ENCODE measurements at places on chromosomes 5 and 9. TPM values are rescaled to one million over a fixed set of nuclear protein-coding genes. Genes with fewer than 3 reads are reported as not detected.

SPATA31A3 gene
- total RNA-seq, result not detected

FGF10 gene
- 31.1 TPM for total RNA-seq

PCDHA9 gene
- total RNA-seq, result 1.5 TPM

DHFR gene
- total RNA-seq, result 10.8 TPM

GRCh38 chr5:126454081-126454480, 30.9 kb downstream of the GRAMD2B start:
- DNase-seq, result no peak

DNA sequence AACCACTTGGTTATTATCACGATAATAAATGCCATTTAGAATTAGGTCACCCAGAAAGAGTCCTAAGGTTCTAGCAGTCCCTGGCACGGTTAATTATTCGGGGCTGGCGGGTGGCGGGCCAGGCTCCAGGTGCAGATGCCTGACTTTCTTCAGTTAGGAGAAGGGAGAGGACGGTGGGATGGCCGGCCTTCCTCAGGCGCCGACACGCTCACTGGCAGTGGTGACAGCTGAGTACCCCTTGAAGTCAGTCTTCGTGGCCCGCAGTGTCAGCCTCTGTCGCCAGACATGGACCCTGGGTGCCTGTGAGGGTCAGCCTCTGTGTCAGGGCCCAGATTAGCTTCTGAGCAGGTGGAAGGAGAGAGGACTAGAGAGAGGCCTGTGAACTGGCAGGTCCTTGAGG, 21.1 kb upstream of the EXOC3 start:
- no peak for DNase-seq

- no peak for DNase-seq
Measured at GRCh38 chr5:107285772-107286171, 385.0 kb downstream of the EFNA5 start.

DNA sequence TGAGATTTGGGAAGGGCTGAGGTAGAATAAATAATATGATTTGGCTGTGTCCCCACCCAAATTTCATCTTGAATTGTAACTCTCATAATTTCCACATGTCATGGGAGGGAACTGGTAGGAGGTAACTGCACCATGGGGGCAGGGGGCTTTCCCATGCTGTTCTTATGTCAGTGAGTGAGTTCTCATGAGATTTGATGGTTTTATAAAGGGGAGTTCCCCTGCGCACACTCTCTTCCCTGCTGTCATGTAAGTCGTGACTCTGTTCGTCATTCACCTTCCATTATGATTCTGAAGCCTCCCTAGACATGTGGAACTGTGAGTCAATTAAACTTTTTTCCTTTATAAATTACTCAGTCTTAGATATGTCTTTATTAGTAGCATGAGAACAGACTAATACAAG, 115.5 kb upstream of the STARD4 start:
- no peak for DNase-seq

GRCh38 chr9:89387197-89387849, 69.0 kb downstream of the SECISBP2 start:
- peak; percentile 22 for DNase-seq

DNA sequence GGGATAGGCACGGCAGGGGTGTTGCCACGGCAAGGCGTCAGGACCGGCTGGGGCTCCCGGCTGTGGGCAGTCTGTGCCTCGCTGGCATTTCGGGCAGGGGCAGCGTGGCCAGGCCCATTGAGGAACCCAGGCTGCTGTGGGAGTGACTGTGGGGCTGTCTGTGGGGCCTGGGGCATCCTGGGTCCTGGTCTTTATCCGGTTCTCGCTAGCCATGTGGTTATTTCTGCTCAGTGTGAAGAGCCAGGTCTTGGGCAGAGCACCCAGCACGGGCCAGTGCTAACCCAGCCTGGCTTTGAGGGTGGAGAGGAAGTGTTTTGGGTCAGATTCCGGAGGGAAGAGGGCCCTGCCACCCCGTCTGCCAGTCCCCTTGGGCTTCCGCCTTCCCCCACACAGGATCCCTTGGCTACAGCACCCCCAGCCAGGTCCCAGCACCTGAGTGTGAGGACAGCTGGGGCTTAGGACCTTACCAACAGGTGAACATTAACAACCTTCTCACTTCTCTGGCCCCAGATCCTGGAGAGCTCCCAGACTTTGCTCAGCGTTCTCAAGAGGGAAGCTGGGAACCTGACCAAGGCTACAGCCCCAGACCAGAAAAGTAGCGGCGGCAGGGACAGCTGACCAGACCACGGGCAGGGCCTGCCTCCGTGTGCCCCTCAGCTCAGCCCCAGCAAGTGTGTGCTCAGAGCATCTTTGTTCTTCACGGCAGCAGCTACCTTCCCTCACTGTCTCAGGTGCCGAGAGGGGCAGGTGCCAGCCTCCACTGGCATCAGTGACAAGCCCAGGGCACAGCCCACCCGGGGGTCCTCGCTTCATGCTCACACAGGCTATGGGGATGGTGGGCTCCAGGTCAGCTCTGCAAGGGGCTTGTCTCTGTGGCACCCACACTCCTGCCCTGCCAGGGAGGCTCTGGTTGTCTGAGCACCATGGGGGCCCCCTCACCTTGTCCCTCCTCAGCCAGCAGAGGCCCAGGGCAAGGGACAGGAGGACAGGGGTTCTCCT, 1.1 kb downstream of the SSNA1 start:
- DNase-seq, result no peak

DNA sequence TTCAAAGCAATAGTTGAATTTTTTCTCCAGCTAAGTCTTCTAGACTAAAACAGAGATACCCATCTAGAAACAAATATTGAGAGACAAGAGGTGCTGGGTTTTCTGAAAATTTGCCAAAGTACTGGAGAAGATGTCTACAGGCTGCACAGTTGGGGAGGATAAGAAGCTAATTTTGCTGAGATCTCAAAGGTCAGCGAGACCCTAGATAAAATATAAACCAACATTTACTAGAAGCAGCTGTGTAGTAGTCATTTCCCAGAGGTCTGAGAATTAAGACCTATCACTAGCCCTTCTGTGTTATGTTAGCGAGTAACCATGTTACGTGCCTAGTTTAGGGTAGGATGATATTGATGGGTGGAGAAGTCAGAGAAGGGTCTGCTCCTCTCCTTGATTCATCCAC, 208.5 kb upstream of the TNC start:
- DNase-seq, result no peak

- no peak for DNase-seq
Measured at GRCh38 chr5:73417303-73418034, 31.1 kb downstream of the FOXD1 start.

All from breast epithelium (tissue), 4 donors.